ENCODE measurements at places on chromosomes 5 and 9.

- no peak for DNase-seq
Observed at GRCh38 chr5:112799661-112800060, 61.4 kb upstream of the SRP19 start.

DNA sequence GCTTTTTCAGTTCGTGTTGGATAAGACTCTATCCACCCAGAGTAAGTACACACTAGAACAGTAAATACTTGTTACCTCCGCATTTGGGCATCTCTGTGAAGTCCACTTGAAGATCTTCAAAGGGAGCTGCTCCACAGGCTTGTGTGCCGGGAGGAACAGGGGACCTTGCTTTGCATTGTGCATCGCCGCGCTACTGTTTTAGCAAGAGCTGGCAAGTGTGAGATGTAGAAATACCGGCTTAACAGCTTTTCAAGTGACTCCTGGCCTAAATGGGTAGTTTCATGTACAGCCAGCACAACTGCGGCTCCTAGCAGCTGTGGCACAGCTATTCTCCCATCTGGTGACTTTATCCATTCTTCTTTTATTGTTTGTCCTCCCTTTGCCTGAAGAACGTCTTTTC lies 8.4 kb upstream of the ZNF354C start:
- no peak for DNase-seq

GRCh38 chr9:91160181-91160580 lies 201.5 kb downstream of the AUH start:
- no peak for DNase-seq

DNA sequence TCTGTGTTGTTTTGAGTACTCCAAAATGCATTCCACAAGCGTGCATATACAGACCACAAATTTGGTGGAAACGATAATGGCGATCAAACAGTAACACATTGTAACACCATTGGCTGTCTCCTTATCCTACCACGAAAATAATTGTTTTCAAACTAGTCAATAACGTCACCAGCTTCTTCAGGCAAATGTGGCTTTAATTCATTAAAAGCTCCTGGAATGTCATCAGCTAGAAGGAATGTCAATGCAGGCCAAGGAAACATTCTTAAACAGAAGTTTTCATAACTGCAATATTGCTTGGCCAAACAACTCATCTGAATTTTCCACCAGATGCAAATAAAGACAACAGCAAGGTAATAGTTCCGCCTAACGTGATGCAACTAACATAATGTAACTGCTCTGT lies 71.6 kb upstream of the XPA start:
- DNase-seq: no peak

DNA sequence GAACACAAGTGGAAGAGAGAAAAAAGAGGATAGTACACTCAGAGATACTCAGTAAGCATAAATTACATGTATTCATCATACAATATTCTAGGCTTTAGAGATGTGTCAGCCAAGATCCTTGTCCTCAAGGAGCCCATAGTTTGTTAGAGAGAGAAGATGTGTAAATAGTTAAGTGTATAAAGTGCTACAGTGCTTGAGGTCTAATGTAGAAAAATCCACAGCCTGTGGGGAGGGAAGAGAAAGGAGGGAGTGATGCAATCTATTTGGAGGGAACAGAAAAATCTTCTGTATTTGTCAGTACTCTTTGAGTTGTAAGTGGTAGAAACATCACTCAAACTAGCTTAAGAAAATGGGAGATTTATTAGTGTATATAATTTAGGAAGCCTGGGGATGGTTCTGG lies 81.9 kb downstream of the PALM2AKAP2 start:
- no peak for DNase-seq

- DNase-seq: no peak
Observed at GRCh38 chr9:115972843-115973595, 180.6 kb upstream of the PAPPA start.

DNA sequence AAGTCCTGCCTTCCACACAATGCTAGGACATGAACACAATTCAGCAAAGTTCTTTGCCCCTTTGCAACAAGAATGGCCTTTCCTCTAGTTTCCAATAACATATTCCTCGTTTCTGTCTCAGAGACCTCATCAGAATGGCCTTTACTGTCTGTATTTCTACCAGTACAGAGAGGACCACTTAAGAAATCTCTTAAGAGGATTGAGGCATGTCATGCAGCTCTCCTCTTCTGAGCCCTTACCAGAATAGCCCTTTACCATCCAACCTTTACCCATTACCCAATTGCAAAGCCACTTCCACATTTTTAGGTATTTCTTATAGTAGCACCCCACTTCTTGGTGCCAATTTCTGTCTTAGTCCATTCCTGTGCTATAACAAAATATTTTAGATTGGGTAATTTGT lies 20.3 kb downstream of the TNPO1 start:
- DNase-seq: no peak

DNA sequence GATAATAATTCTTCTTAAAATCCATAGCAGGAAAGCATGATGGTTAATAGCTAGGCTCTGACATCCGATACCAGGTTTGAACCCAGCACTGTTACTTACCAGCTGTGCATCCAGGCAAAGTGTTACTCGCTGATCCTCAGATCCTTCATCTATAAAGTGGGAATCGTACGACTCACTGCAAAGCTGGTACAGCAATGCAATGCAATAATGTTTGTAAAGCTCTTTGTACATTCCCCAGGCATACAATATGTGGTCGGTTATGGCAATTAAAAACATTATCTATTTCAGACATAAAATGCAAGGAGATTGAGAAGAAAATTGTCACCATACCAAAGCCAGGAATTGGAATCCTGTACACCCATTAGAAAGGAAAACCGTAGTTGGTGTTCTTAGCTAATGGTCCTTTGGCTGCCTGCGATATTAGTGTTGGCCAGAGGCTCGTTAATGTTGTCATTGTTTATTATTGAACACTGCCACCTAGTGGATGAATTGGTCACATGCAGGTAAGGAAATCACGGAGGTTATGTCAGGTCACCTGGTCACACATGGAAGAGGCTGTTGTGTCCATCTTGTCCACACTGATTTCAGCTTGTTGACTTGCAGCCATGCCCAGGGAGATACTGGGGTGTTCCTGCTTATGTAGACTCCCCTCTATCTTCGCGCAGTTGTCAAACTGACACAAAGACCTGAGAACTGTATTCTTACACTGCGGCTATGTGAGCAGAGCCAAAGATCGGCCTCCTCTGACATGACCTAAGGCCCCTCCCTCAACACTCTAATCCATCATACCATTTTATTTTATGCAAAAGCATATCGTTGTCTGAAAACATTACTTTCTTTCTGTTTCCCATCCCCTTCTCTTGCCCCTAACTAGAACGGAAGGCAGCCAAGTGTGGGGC lies 87.5 kb upstream of the PPP2R2B start:
- DNase-seq: peak; percentile 12

DNA sequence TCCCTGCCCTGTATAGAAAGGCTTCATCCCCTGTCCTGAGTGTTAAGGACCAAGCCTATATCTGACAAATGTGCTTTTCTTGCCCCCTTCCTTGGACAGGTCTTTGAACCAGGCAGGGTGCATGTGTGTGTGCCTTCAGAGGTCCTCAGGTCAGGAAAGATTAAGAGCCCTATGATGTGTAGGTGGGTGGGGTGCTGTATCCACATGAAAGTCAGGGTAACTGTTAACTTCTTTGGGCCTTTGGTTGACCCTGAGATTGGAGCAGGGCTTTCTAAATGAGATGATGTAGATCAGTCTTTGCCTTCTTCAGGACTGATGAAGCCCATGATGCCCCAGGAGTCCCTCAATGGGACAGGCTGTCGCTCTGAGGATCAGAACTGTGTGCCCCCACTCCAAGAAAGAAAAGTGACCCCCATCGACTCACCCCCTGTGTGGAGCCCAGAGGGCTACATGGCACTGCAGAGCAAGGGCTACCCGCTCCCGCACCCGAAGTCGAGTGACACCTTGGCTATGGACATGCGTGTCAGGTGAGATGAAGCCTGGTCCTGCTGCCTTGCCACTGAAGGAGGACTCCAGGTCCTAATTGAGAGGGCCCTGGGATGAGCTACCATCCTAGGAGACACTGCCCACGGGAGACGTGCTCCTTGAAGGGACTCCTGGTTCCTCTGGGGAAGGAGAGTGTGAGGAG lies 29.4 kb upstream of the POMT1 start:
- DNase-seq: no peak

DNA sequence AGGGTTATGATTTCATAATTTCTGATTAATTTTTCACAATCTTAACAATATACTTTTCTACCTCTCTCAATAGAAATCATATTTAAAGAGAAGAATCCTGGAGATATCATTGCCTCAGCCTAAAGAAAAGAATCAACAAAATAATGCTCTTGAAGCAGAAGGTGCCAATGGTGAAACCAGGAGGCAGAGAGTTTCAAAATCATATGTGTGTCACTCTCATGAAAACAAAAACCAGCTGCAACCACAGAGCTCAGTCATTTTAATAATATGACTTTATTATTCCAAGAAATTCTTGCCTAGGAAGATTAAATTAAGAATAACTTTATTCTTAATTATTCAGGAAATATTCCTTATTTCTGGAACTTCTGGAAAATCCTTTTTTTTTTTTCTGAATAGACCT lies 266.8 kb upstream of the ACTBL2 start:
- DNase-seq: no peak

DNA sequence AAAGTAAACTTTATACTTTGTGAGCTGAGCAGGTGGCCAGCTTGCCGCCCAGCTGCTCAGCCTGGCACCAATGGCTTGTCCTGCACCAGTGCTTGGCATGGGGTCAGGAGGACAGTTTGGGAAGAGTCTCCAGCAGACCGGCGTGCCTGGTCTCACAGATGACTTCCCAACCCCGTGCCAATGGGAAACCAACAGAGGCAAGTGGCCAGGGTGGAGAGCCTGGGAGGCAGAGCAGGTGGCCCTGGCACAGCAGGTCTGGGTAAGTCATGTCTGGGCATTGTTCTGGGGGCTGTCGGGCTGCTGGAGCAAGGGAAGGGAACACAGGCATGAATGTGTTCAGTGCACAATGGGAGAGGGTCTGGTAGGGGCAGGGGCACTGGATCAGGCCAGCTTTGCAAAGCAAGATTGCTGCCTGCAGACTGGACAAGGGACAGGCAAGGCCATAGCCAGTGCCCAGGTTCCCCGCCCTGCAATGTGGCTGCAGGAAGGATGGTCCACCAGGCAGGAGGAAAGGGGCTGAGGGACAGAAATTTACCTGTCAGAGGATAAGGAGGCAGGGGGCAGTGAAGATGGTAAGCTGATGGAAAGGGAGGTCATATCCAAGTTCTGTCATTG lies 76.2 kb upstream of the ALDH1B1 start:
- DNase-seq: no peak

DNA sequence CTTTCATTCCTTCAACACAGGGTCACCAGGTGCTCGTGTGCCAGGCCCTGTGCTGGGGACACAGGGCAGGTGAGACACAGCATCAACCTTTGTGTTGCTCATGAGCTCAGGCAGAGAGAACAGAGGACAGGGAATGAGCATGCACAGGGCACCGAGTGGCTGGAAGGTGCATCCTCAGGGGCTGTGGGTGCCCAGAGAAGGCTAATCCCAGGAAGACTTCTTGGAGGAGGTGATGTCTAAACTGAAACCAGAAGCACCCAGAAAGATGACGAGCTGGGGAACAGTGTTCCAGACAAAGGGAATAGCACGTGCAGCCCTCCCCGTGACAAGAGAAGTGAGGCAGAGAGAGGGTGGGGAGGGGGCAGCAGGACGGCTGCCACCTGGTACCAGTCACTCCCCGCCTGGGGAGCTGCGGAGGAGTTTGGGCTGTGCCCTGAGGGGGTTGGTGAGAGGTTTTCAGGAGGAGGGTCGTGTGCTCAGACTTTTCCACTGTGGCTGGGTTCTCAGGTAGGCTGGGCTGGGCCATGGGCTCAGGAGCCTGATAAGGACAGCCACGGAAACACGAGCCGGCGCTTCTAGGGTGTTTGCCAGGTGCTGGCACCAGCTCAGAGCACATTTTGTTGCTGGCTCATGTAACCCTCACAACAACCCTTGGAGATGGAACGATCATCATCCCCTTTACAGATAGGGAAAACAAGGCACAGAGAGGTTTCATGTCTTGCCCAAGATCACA lies 46.0 kb downstream of the HMCN2 start:
- no peak for DNase-seq

DNA sequence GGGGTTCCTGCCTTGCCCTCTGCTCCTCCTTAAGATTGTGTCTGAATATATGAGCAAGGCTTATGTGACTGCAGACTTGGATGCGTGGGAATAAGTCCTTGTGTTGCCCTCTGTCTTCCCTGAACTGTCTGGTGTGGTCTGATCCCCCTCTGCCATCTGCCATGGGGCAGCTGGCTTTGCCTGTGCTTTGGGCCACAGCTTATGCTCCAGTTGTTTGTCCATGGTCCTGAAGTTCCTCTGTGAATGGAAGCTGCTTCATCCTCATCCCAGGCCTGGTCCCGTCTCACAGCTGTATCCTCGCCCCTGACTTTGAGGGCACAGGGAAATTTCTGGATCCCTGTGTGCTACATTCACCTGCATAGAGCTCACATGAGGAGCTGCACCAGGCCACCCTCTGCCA lies 14.7 kb downstream of the IL31RA start:
- no peak for DNase-seq

GRCh38 chr5:86864051-86864450 lies 246.3 kb downstream of the COX7C start:
- no peak for DNase-seq

DNA sequence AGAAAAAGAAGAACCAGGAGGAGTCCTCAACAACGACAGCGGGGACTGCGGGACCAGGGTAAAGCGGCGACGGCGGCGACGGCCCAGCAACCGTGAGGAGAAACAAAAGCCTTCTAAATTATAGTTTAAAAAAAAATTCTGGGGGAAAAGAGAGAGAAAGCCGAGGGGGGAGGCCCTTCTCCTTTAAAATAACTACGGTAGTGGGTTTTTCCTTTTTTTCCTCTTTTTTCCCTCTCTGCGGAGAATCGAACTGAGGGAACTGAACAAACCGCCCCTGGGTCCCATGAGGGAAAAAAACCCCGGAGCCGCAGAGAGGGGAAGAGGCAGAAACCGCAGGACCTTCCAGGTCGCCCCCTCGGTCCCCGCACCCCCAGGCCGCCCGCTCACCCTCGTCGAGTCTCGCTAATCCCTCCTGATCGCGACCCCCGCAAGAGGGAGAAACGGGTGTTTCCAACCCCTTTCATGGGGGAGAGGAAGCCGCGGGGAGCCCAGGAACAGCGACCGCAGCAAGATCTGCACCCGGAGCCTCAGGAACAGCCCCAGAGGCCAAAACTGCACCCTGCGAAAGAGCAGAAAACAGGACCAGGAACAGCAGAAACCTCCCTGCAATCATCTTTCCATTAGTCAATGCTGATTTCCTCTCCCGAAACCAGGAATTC lies 453 bp downstream of the CPEB4 start:
- DNase-seq: no peak

DNA sequence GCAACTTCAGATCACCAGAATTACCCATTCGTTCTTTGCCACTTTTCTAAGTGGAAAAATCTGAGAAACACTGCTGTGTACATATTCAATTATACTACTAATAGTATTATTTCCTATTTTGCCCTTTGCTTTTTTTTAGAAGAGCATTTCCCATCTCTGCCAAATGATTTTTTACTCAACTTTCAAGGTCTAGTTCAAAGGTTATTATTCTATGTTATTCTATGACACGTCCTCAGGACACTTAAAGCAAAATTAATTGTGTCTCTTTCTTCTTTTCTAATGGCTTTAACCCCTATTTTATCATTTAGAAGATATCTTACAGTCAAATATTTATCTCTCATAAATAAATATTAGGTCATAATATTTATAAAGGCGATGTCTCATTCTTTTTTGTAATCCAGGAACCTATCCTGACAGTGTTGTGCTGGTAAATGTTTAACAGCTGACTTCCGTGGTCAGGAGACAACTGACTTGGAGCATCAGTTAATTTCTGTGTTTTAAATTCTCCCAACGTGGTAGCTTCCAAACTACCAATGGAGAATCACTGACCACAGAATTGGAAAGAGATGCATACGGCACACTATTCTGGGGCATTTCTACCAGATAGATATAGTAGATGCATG lies 375.2 kb downstream of the ARRDC3 start:
- no peak for DNase-seq

GRCh38 chr5:137395011-137395755 lies 103.9 kb downstream of the SPOCK1 start:
- DNase-seq: no peak

Data from stimulated activated CD4-positive, alpha-beta T cell treated with anti-CD3 and anti-CD28 coated beads, Interleukin-1b, Interleukin-23, amount 100 ng/mL, for 1 hour (primary cell).